ENCODE measurements at places on chromosomes 5 and 9. TPM values are rescaled to one million over a fixed set of nuclear protein-coding genes. Genes with fewer than 3 reads are reported as not detected.

- DNase-seq = no peak
Observed at GRCh38 chr5:158376679-158377078, 517.7 kb upstream of the CLINT1 start.

C9orf43 gene
- 0.24 TPM for total RNA-seq

STXBP1 gene
- 51.5 TPM for total RNA-seq

SPINK6 gene
- not detected for total RNA-seq

GRCh38 chr5:31886206-31886605 is 247.3 kb downstream of the PDZD2 start:
- DNase-seq = no peak

GRCh38 chr5:80170117-80170535 is 85.7 kb downstream of the SERINC5 start:
- DNase-seq = no peak

GRCh38 chr5:112776301-112776856 is 38.7 kb downstream of the APC start:
- no peak for DNase-seq

PCDHGB5 gene
- total RNA-seq = 6.1 TPM

KIF24 gene
- 0.78 TPM for total RNA-seq

- no peak for DNase-seq
Observed at GRCh38 chr5:44987026-44987425, 178.3 kb downstream of the MRPS30 start.

DNA sequence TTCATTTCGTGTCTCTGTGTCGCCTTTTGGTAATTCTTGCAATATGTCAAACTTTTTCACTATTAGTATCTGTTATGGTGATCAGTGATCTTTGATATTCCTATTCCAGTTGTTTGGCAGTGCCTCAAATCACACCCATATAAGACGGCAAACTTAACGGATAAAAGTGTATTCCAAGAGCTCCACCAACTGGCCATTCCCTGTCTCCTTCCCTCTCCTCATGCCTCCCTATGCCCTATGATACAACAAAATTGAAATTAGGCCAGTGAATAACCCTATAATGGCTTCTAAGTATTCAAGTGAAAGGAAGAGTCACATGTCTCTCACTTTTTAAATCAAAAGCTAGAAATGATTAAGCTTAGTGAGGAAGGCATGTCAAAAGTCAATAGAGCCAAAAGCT is 74.8 kb downstream of the CDK5RAP2 start:
- DNase-seq = no peak

GPSM1 gene
- total RNA-seq = 48.6 TPM

DNA sequence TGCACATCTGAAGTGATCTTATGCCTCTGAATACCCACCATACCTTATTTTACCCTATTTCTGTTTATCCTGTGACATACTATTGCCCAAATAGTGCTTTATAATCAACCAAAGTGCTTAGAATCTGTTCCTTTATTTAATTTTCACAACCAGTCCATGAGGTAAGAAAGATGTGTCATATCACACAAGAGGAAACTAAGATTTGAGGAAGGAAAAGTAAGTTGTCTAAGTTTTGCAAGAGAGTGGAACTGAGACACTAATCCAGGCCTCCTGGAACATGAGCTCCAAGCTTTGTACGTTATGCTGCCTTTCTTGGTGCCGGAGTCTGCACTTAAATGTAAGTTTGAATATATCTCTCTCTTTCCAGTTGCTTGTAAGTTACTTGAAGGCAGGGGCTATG is 17.2 kb downstream of the KDM3B start:
- no peak for DNase-seq

- no peak for DNase-seq
Observed at GRCh38 chr5:151047814-151048425, 27.5 kb downstream of the GPX3 start.

DNA sequence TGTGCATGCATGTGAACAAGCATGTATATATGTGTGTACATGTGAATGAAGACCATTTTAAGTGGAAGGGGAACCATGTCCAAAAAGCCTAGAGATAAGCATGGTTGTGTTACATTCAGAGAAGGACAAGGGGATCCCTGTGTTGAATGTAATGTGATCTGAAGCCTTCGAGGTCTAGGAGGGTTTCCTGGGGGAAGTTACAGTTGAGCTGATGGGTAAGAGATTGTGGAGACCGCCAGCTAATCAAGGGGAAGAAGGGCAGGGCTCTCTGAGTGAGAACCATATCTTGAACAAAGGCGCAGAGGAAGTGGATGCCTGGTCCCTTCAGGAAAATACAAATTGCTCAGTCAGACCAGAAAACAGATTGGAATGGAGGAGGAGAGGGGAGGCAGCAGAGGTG is 45.5 kb upstream of the TNFSF15 start:
- DNase-seq = no peak

DNA sequence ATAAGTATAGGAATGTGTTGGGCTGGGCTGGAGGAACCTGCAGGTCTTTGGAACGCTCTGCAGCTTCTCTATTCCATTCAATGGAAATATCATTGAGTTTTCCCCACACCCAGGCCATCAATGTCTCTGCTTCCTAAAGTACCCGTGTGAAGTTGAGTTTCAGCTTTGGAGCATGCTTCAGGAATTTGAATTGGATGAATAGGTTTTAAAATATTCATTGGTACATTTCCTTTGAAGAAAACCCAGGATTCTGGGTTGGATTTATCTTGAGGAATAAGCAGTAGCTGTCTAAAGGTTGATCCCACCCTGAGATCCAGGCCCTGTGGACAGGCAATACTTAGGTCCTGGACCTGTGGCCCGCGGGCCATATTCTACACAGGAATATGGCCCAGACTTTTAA is 37.3 kb downstream of the INSYN2B start:
- no peak for DNase-seq

- no peak for DNase-seq
Observed at GRCh38 chr5:106601620-106602019, 1069.1 kb downstream of the EFNA5 start.

PCA3 gene
- total RNA-seq = not detected

SPATA31A3 gene
- not detected for total RNA-seq

LCNL1 gene
- total RNA-seq = 8.6 TPM

WHRN gene
- 0.49 TPM for total RNA-seq

GRCh38 chr9:136104916-136105315 is 9.8 kb upstream of the NACC2 start:
- DNase-seq = no peak

GRCh38 chr9:33129886-33130881 is 37.0 kb downstream of the B4GALT1 start:
- DNase-seq = no peak

- no peak for DNase-seq
Observed at GRCh38 chr9:137764171-137764671, 113.4 kb upstream of the CACNA1B start.

All from Right ventricle myocardium inferior (tissue), 1 donor.